ENCODE measurements at places on chromosomes 3 and 15.

- no peak for DNase-seq
These were observed 1.5 kb upstream of the PPM1M start for GRCh38 chr3:52243791-52244628.

DNA sequence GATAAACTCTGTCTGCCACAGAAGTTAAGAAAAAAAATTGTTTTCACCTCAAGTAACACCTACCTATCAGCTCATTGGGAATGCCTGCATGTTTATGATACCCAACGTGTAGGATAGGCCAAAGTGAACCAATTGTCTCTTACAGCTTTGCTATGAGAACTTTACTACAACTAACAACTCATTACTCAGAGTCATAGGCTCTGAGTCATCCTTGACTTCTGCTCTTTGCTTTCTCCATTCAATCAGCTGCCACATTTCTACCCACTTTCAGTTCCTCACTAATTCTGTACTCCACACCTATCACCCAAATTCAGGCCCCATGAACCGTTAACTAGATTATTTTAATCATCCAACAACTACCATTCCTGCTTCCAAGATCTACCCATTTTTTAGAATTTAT, 843.9 kb downstream of the TUSC7 start:
- no peak for DNase-seq

GRCh38 chr15:20645956-20646355, 104.4 kb upstream of the GOLGA6L6 start:
- DNase-seq: no peak

- DNase-seq: no peak
These were observed 63.5 kb downstream of the MESD start for GRCh38 chr15:80926126-80926525.

GRCh38 chr15:92599394-92599970, 56.1 kb downstream of the FAM174B start:
- DNase-seq: no peak

GRCh38 chr15:93614386-93615104, 525.5 kb upstream of the RGMA start:
- DNase-seq: no peak

- no peak for DNase-seq
These were observed 72.9 kb downstream of the RPN1 start for GRCh38 chr3:128577711-128578110.

- DNase-seq: no peak
These were observed 32.8 kb downstream of the POC1A start for GRCh38 chr3:52121464-52121805.

- no peak for DNase-seq
These were observed 993 bp upstream of the GRAMD2A start for GRCh38 chr15:72198356-72199204.

DNA sequence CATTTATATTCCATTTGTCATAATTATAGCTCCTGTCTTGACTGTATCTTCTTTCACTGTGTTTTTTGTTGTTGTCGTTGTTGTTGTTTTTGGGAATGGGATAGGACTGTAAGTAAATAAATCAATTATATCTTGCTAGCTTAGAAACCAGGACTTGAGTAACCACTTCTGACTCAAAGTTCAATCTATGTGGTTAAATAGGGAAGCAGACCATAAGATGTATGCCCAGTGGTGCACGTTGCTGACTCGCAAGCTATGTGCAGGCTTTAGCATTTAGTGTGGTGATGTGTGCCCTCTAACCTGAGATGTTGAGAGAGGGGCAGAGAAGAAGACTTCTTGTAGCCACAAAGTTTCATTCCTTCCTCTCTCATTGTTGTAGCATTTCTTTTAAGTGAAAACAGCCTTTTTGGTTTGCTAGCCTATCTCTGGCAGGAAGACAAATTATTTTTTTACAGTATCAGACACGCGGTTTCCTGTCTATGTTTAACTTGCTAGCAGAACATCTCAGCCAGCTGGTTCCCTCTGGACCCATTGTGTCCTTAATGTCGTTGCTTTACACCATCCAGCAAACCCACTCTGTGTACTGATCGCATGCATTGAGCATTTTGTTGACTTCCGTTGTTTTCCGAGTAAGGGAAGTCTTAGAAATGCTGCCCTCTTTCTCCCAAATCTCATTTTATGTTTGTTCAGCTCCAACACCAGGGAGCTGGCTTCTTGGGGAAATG, 52.1 kb downstream of the TGFBR2 start:
- no peak for DNase-seq

DNA sequence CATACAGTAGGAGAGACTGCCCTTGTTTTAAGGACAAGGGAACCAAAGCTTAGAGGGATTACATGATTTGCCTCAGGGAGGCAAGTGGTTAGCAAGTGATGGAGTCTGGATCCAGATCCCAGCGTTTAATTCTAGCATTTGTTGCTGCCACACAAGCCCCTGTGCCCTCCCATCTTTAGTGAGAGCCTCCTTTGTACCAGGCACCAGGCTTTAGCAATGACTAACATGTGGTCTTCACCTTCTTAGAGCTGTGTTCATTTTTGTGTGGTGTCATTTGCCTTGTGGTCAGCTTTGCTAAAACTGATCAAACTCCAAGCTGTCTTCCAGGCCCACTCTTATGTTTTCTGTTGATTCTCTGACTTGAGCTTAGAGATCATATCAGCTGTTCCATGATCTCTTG, 290.5 kb downstream of the RPLP1 start:
- DNase-seq: no peak

DNA sequence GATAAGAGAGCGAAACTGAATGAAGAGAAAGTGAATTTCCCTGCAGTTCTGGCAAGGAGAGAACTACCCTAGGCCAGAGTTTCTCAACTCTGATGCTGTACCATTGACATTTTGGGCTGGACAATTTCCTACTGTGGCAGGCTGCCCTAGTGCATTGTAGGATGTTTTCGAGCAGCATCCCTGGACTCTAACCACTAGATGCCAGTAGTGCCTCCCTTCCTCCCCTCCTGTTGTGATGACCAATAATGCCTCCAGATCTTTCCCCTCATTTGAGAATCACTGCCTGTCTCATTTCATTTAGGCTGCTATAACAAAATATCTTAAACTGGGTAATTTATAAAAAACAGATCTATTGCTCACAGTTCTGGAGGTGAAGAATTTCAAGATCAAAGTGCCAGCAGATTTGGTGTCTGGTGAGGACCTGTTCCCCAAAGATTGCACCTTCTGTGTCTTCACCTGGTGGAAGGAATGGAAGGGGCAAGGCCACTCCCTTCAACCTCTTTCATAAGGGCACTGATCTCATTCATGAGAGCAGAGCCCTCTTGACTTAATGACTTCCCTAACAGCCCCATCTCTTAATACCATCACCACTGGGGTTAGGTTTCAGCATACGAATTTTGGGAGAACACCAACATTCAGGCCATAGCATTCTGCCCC, 188.9 kb upstream of the MEIS2 start:
- no peak for DNase-seq

DNA sequence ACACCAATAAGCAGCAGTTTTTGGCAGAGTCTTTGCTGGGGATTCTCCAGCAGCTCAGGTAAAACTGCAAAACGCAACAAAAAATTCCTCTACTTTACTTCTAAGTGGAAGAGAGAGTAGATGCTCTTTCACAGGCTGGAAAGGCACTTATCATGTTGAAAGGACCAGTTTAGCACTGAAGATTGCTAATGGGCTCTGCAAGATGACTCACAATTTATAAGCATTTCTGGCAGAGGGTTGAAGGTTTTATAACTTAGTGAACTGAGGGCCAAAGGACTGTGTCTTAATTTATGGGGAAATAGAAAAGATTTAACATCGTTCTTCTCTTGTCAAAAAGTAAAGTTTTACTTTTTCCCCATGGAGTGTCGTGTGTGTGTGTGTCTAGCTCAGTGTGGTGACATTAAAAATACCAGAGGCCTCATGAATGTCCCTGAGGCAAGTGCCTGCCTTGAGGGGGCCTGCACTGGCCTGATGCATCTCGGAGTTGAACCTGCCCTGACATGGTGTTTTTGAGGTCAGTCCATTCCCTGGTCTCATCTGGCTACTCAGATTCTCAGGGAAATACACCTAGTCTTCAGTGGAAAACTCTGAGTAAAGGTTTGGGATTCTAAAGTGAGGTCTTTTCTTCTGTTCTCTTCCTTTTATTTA, 1092.0 kb downstream of the NAALADL2 start:
- no peak for DNase-seq

- no peak for DNase-seq
These were observed 27.9 kb upstream of the SLC6A6 start for GRCh38 chr3:14374444-14374883.

GRCh38 chr3:71244826-71245488, 338.6 kb downstream of the FOXP1 start:
- DNase-seq: no peak

GRCh38 chr3:169138849-169139420, 524.6 kb downstream of the MECOM start:
- no peak for DNase-seq

DNA sequence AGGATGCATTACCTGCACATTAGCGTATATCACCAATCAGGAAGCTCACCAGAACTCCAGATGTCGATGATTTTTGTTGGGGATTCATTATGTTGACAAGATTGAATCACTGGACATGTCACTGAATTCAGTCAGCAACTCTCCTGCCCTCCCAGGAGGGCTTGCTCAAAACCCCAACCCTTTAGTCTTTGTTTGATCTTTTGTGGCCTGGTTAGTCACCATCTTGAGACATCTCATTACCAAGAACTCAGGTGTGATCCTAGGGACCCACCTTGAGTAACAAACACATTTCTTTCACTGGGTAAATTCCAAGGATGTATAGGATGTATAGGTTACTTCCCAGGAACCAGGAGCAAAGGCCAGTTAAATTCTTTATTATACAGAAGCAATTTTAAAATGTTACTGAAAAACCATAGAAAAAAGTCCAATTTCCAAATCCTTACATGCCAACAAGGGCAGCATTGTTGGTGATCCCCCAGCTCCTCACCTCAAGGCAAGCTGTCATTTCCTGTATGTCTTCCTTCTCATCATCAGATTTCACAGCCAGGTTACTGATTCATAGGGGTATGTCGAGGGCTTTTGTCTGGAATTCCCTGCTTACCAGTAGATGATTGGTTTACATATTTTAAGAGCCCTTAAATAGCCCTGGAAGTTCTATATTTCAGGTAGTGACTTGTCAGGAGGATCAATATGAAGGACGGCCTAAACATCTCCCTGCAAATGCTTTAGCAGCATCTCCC, 11.7 kb downstream of the SNRPN start:
- no peak for DNase-seq

- no peak for DNase-seq
These were observed 167.3 kb downstream of the SQOR start for GRCh38 chr15:45802140-45802539.

- no peak for DNase-seq
These were observed 154.9 kb upstream of the ANKRD28 start for GRCh38 chr3:15952543-15953175.

- DNase-seq: no peak
These were observed 126.8 kb upstream of the UBE3A start for GRCh38 chr15:25565470-25566264.

Data from stimulated activated CD4-positive, alpha-beta T cell treated with anti-CD3 and anti-CD28 coated beads, TNF-alpha, amount 100 ng/mL, for 4 hours (primary cell).